ENCODE measurements at places on chromosomes 7 and 10. TPM values are rescaled to one million over a fixed set of nuclear protein-coding genes. Genes with fewer than 3 reads are reported as not detected.

DNA sequence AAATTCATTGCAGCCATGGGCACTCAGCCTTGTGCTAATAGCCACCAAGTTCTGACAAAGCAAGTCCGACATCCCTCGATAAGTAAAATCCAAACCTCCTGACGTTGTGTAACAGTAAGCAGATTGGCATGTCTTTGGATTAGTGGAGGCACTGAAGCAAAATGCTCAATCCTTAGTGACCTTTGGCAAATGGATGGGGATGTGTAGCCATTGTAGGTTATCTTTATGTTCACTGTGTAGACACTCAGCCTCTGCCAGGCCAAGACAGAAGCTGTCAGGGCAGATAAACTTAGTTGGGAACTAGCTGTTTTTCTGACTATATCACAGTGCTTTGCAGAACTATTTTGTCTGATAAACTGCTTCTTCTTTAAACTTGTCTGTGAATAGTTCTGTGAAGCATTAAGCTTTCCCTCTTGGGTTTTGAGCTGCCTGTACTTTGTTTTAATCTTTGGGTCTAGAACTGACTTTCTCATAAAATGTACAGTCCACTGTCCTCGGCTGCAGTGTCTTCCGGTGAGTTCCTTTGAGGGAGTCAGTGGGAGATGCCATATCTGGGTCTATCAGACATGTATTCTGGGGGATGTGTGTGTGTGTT lies 220.8 kb downstream of the LRMDA start:
- DNase-seq, result no peak

GRCh38 chr10:16470747-16471146 lies 33.9 kb downstream of the PTER start:
- peak; percentile 72 for DNase-seq

DNA sequence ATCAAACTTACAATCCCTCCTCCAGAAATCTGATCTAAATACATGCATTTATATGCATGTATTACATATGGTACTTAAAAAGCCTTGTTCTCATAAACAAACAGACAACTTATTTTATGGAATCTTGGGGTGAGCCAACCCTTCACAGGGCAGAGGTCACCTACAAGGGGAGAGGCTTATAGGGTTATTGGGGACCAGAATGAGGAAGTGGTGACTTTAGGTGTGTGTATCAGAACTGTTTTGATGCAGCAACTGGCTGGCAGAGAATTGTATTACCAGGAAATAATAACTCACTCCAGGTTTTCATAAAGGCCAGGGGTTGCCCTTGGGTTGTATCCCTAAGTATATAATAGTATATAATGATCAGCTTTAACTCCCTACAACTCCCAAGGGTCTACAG lies 91.1 kb downstream of the SVIL start:
- DNase-seq, result no peak

Gene ATP6V0E2
- 31.3 TPM for total RNA-seq

DNA sequence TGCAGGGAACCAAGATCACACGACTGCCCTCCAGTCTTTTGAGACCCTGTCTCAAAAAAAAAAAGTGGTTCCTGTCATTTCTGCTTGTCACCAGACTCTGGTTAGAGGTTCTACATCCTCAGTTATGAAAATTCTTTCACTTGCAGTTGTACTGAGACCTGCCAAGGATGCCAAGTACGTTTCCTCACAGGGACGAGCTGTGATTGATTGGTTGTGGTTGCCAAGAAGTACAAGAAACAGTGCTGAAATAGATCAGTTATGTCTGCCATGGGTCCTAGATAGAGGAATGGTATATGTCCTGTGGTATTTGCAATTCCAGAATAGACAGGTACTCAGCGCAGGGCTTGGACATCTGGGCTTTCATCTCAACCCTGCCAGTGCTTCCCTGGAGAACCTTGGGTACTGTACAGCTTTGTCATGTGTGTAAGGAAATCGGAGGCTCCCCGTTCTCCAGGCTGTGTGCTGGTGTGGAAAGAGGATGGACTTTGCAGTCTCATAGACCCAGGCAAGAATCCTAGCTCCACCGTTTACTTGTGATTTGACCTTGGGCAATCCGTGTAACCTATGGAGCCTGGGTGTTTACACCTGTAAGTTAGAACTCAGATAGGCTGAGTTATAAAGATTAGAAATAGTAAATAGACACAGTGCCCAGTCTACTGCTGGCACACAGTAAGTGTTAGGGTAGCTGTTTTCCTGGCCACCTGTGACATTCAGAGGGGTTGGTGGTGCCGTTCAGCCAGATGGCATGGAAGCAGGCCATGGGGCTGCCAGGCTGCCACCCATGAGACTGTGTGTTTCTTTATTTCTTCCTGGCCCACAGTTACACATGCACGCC lies 53.0 kb downstream of the COL13A1 start:
- no peak for DNase-seq

Gene MKX
- 0.14 TPM for total RNA-seq

DNA sequence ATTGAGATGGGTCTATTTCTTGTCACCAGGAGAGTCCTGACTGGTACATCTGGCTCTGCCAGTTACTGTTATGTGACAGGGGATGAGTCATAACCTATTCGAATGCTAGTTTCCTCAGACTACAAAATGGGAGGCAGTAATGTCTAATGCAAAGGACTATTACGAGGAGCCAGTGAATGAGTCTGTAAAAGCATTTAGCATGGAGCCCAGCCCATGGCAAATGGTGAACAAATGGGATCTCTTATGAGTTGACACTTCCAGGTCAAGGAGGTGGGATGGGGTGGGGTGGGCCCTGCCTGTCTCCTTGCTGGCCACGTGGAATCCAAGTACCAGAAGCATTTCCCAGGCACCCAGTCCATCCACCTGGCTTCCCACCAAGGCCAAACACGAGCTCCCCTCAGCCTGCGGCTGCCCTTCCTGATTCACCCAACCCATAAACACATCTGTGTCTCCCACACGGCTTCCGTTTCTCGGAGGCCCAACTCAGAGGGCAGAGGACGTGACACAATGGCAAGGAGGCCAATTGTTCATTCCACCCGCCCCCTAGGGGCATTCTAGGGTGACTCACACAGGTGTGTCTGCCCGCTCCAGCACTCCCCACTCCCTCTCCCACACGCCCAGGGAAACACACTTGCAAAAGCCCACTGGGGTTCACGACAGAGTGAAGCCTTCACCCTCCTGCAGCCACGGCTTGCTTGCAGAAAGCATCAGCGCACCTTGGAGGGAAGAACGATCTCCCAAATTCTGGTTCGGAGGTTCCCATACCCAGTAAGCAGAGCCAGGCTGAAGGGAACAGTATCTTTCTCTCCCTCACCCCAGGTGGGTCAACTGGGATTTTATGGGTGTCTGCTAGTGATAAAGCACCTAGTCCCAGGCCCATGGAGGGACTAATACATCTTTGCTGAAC lies 109.8 kb downstream of the SH3PXD2A start:
- peak; percentile 67 for DNase-seq

DNA sequence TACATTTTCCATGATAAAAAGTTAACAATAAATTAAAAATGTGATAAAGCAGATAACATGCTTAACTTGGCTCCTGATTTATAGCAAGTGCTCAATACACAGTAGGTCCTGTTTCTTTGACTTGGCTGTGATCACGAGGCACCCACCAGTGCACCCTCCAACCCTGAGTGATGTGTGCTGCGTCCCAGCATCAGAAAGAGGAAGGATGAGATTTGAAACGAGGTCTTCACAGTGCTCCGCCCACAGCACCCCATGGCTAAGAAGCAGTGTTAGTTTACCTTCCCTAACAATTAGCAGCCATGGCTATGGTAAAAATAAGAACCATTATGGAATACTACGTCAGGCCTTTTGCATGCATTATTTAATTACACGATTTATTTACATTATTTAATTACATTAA lies 292.0 kb upstream of the ZMIZ1 start:
- DNase-seq, result no peak

DNA sequence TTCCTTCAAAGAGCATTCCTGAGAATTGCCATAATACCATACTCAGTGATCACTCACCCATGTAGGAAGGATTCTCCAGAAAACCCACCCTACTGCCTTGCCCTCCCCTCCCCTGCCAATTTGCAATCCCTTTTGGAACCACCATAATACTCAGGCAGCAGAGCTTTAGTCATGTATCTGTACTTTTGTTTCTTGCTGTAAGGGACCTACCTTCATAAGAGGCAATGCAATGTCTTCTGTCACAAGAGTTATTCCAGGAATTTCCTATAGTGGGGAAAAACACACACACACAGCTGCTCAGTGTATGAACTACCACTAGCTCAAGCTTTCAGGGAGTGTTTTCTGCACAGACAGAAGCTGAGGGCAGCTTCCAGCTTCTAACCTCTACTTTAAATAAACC lies 67.0 kb downstream of the GSAP start:
- peak; percentile 66 for DNase-seq

Gene OR2A42
- total RNA-seq, result not detected

GRCh38 chr7:15462721-15463389 lies 99.0 kb downstream of the AGMO start:
- peak; percentile 51 for DNase-seq

DNA sequence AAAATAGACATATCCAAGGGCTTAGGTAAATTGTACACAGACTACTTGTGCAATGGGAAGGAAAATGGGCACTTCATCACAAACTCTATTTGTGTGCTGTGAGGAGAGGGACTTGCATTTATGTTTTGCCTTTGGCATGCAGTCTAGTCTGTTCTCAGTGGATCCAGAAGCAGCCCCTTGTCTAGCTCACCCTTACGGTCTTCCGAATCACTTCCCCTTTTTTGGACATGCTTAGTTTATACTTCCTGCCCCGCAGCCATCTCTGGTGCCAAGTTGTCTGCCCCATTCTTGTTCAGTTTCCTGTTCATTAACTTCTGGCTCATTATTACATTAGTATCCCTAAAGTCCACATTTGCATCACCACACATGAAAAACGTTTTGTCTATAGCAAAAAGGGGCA lies 161.6 kb downstream of the NRCAM start:
- peak; percentile 81 for DNase-seq

- peak; percentile 35 for DNase-seq
These were observed 19.4 kb downstream of the MMP21 start for GRCh38 chr10:125756196-125756595.

GRCh38 chr10:35462491-35462934 lies 126.2 kb downstream of the CCNY start:
- peak; percentile 61 for DNase-seq

- DNase-seq, result no peak
These were observed 274.6 kb downstream of the TNS3 start for GRCh38 chr7:47307311-47307710.

Gene HOXA7
- 2.9 TPM for total RNA-seq

DNA sequence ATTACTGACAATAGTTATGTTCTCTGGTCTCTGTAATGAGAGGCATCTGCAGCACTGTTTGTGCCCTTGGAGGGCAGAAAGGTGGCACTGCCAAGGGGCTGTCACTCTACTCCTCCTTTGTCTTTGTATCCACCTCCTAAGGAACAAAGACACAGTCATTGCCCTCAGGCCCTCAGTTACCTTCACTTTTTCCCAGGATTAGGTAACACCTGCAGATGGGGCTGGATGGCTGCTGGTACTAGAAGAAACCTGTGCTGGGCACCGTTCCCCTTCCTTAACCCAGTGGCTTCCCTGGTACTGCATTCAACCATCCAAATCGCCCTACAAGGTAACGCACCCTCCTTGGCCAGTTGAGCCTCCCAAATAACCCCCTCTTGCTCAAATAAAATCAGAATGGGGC lies 246.9 kb upstream of the NEBL start:
- no peak for DNase-seq

DNA sequence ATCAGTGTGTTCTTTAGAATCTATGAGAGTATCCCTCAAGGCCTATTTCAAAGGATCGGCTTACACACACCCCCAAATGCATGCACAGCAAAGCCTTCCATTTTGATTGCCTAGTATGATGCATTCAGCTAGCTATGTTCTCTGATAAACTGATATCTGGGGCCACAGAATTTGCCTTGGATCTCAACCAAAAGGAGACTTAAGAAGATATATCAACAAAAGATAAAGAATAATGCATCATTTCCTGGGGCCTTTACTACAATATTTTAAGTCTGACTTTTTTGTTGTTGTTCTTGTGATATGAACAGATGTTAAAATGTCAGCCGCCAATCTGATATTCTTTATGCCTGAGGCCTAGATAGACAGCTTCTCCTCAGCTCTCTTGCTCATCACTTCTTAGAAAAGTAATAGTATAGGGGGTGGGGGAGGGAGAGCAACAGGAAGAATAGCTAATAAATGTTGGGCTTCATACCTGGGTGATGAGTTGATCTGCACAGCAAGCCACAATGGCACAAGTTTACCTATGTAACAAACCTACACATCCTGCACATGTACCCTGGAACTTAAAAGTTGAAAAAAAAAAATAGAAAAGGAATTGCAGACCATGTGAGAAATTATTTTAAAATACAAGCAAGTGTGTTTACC lies 792.9 kb upstream of the GHITM start:
- no peak for DNase-seq

Gene TMEM225B
- total RNA-seq, result 0.09 TPM

Gene DENND10
- 65.9 TPM for total RNA-seq

DNA sequence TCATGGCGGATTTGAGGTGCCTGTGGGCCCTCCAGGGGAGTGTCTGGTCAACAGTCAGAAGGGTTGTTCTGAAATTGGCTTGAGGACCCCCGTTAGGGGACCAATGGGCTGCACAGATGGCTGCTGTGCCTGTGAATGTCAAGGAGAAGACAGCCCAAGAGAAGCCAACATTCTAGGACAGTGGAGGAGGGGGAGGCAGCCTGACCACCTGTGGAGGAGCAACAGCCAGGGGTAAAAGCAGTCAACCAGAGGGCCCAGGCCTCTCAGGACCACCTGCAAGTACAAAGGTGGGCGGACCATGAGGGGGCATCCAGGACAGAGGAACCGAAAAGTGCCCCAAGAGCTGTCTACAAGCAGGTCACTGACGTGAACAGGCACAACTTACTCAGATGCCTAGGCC lies 76.6 kb downstream of the VSTM4 start:
- DNase-seq, result no peak

GRCh38 chr10:90947030-90947960 lies 26.4 kb upstream of the ANKRD1 start:
- DNase-seq, result peak; percentile 67

Gene MMRN2
- 465 TPM for total RNA-seq

GRCh38 chr7:154769527-154769926 lies 233.4 kb downstream of the PAXIP1 start:
- DNase-seq, result no peak

GRCh38 chr7:71229699-71230098 lies 97.8 kb downstream of the GALNT17 start:
- DNase-seq, result no peak

DNA sequence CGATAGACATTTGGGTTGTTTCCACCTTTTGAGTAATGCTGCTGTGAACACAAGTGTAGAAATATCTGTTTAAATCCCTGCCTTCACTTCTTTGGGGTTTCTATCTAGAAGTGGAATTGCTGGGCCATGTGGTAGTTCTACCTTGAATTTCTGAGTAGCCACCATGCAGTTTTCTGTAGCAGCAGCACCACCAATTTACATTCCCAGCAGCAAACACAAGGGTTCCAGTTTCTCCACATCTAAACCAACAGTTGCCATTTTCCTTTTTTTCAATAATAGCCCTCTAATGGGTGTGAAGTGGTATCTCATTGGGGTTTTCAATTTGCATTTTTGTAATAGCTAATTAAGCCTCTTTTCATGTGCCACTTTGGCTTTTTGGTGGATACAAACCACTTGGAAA lies 209.8 kb downstream of the CCDC3 start:
- DNase-seq, result no peak

All from dermis blood vessel endothelial cell (primary cell).